ENCODE measurements at places on chromosomes 7 and 10. TPM values are rescaled to one million over a fixed set of nuclear protein-coding genes. Genes with fewer than 3 reads are reported as not detected.

The DNAH11 gene
- under 0.01 TPM for total RNA-seq

The FBXL15 gene
- 315 TPM for total RNA-seq

The CALHM1 gene
- total RNA-seq, result not detected

The GPR15LG gene
- 7.5 TPM for total RNA-seq

The CDH23 gene
- 2.6 TPM for total RNA-seq

The PLPP4 gene
- not detected for total RNA-seq

The WEE2 gene
- total RNA-seq, result not detected

The CFAP70 gene
- 1.3 TPM for total RNA-seq

The KAZALD1 gene
- 8.4 TPM for total RNA-seq

The SRGN gene
- total RNA-seq, result 11.0 TPM

The AZGP1 gene
- 57.1 TPM for total RNA-seq

The KBTBD2 gene
- total RNA-seq, result 21.9 TPM

The LIPF gene
- total RNA-seq, result 2,926 TPM

The SLIT1 gene
- under 0.01 TPM for total RNA-seq

The LRRD1 gene
- not detected for total RNA-seq

The POM121C gene
- total RNA-seq, result 22.2 TPM

The LIPM gene
- not detected for total RNA-seq

The CYP2C19 gene
- 135 TPM for total RNA-seq

The OR6V1 gene
- not detected for total RNA-seq

The EPHB6 gene
- total RNA-seq, result 9.6 TPM

The GDF2 gene
- not detected for total RNA-seq

The THSD7A gene
- total RNA-seq, result not detected

The AGMO gene
- 33.0 TPM for total RNA-seq

The TUBB8 gene
- not detected for total RNA-seq

The PIK3AP1 gene
- total RNA-seq, result not detected

The GJC3 gene
- not detected for total RNA-seq
